Stimulated activated CD4-positive, alpha-beta T cell treated with anti-CD3 and anti-CD28 coated beads, Interleukin-1b, Interleukin-23, amount 100 ng/mL, for 1 hour (primary cell): ENCODE measurements at places on chromosomes 11 and 22.

- DNase-seq = no peak
Measured at GRCh38 chr22:29145321-29146072, 60.2 kb upstream of the EMID1 start.

- no peak for DNase-seq
Measured at GRCh38 chr11:70926543-70927201, 325.7 kb downstream of the SHANK2 start.

- no peak for DNase-seq
Measured at GRCh38 chr22:47053726-47054141, 291.3 kb downstream of the TBC1D22A start.

GRCh38 chr22:19304547-19304946 is 13.0 kb upstream of the CLTCL1 start:
- no peak for DNase-seq

DNA sequence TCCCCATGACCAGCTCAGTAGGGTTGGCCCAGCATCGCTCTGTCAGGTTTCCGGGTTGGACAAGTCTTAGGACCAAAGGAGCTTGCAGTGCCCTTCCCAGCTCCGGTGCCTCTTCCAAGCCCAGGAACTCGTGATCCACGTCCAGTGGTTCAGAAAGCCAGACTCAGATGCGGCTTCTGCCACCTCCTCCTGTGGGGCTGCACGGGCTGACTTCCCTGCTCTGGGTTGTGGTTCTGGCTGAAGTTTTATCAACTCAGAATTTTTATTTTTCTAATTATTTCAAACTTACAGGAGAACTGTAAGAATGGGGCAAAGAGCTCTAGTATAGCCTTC is 85.0 kb downstream of the BCR start:
- DNase-seq = no peak

DNA sequence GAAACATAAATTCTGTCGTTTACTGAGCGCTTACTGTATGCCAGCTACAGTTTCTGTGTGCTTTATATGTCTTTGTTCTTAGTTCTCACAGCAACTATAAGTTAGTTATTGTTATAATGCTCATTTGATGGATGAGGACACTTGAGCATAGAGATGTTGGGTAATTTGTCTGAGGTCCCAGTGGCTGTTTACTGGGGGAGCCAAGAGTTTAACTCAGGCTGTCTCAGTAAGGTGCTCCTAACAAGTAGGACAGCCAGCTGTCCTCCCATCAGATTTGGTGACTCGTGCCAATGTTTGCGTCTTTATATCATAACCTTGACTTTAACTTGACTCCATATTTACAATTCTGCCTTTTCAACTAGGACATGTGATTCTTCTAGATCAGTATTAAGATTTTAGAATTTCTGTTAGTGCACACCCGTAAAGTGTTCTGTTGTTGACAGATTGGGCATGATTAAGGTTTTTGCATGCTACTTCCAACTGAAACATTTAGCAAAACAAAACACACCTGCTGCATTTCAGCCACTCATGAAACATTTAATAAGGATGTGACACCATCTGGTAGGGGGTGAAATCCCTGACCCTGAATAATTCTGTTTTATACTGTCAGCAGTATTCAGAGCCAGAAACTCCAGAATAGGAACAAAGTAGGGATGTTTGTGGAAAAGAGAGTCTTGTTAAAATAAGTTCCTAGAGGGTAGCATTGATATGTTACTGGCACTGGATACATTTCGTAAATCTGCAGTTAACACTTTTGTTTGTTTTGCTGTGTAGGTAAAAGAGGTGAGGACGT is 1.9 kb downstream of the REXO2 start:
- no peak for DNase-seq

- no peak for DNase-seq
Measured at GRCh38 chr11:68925611-68926010, 21.9 kb downstream of the IGHMBP2 start.

GRCh38 chr11:96105197-96105895 is 181.4 kb upstream of the MTMR2 start:
- no peak for DNase-seq

- no peak for DNase-seq
Measured at GRCh38 chr11:109552376-109552775, 130.4 kb downstream of the C11orf87 start.

DNA sequence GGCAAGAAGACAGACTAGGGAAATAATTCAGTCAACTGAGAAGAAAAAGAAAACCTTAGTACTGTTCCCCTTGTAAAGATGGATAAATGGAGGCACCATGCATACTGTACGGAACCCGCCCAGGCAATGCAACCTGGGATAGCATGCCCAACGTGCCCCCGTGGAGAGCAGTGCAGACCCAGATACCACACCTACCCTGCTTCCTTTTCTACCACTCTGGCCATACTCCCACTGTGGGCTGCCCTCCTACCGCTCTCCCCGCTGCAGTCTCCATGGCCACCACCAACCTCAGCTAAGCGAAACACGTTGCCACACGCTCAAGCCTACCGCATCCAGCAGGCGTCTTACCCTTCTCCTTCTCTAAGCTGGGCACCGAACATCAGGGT is 117.4 kb upstream of the SERPIND1 start:
- no peak for DNase-seq

GRCh38 chr22:26364066-26365015 is 64.7 kb upstream of the ASPHD2 start:
- no peak for DNase-seq

DNA sequence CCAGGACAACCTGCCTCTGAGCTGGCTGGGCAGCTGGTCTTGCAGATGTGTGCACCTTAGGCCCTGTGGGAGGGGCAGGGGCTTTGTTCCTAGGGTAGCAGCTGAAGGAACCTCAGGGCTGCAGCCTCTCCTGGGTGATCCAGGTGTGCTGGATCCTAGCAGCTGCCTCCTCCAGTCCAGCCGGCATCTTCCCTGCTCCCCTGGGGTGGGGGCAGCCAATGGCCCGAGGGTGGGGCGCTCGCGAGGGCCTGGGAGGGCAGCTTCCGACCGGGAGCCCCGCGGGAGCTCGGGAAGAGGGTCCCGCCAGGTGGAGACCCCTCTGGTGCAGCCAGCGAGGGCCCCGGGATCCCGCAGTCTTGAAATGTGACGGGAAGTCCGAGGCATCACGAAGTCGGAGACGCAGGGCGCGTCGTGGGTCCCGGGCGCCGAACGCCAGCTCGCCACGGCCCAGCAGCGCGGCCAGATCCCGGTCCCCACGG is 1.7 kb downstream of the IFITM1 start:
- no peak for DNase-seq

DNA sequence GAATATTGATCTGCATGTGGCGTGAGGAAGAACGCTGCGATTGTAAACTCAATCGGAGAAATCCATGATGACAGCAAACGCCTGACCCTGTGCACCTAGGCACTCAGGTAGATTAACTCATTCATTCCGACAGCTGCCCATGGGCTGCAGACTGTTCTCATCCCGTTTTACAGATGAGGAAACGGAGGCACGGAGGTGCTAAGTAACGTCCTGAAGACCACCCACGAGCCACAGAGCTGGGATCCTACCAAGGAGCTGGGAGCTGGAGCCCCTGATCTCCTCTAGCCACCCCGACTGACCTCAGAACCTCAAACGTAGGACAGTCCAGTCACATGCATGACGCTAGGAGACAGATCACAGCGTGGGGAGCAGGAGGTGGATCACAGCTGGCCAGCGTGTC is 1092.7 kb downstream of the BRD1 start:
- DNase-seq = no peak

- DNase-seq = no peak
Measured at GRCh38 chr22:41922328-41922727, 4.3 kb downstream of the TNFRSF13C start.

GRCh38 chr11:106457727-106458126 is 380.3 kb downstream of the AASDHPPT start:
- no peak for DNase-seq

- no peak for DNase-seq
Measured at GRCh38 chr22:20391222-20391621, 2.7 kb upstream of the ZNF74 start.

- DNase-seq = no peak
Measured at GRCh38 chr22:26981111-26981510, 323.7 kb downstream of the MIAT start.

DNA sequence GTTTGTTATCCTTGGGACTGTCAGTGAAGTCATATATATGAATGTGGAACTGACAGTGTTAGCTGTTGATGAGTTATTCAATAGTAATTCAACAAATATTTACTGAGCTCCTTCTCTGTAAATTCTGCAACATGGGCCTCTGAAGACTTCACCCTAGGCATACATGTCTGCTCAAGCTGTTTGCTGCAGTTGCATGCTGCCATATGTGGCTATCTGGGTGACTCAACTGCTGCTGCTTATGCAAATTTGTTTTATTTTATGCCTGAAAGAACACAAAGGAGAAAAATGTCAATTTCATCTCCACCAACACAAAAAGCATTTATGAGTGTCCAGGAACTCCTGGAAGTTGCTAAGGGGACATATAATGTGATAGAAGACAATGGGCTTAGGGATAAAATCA is 417.6 kb downstream of the AASDHPPT start:
- no peak for DNase-seq

- DNase-seq = no peak
Measured at GRCh38 chr22:34064696-34065095, 144.4 kb upstream of the LARGE1 start.
